ENCODE measurements at places on chromosomes 7 and 10.

- no peak for DNase-seq
These were observed 79.5 kb downstream of the RTKN2 start for GRCh38 chr10:62189131-62189530.

DNA sequence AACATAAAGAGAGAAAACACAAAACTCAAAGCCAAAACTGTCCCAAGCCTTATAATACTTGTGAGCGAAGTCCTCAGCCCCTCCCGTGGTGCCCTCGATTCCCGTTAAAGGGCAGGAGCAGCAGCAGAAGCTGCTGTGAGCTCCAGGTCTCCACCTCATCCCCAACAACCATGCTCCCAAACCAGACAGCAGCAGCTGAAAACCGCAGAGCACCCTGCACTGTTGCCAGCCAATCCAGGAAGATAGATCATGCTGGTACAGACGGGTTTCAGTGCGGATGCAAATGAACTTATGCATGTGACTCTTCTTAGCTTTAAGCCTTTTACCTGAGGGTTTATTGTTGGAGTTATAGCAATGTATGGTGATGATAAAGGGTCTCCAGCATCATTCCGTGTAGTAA is 97.9 kb downstream of the DNAJB6 start:
- DNase-seq = no peak

- DNase-seq = no peak
These were observed 41.9 kb upstream of the OGDHL start for GRCh38 chr10:49803988-49804387.

DNA sequence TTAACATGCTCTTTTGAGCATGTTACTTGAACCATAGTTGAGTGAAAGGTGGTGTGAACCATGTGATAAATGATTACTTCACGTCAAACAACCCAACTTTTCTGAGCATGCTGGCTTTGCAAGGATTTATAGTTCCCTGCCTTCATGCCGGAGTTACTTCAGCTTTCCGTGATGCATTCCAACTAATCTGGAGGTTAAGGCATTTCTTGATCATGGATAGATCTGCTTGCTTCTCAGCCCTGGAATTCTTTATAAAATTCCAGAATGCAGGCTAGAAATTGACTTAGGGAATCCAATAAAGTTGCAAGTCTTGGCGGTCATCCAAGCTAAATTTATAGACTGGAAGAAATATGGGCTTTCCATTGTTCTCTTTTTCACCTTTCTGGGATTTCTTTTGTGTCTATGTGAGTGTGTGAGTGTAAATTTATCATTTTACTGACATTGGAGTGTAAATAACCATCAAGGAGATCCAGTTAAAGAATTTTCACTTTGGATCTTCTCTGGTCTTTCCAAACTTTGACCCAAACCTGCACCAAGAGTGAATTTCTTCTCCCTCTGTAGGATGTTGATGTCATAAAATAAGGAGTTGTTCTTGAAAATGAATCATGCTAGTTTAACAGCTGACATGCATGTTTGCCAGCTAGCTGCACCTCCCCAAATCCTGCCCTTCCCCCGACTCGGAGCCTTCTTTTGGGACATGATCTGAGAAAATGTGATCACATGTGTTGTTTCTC is 289.0 kb downstream of the TWIST1 start:
- no peak for DNase-seq

DNA sequence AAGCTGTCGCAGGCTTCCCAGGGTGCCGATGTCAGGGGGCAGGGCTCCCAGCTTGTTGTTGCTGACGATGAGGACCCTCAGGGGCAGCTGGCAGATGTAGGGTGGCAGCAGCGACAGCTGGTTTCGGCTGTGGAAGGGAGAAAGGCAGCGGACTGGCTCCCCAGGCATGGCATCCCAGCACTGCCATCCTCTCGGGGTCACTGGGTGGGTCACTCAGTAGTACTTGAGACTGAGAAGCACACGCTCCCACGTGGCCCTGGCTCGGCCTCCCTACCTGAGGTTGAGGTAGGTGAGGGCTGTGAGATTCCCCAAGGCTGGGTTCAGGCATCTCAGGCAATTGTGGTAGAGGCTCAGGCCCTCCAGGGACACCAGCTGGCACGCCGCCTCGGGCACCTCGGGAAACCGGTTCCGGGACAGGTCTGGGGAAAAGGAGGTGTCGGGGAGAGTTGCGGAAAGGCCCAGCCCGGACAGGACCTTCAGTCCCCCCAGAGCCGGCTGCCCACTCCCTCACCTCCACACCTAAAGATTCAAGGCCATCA is 3.8 kb downstream of the LRCH4 start:
- DNase-seq = no peak

DNA sequence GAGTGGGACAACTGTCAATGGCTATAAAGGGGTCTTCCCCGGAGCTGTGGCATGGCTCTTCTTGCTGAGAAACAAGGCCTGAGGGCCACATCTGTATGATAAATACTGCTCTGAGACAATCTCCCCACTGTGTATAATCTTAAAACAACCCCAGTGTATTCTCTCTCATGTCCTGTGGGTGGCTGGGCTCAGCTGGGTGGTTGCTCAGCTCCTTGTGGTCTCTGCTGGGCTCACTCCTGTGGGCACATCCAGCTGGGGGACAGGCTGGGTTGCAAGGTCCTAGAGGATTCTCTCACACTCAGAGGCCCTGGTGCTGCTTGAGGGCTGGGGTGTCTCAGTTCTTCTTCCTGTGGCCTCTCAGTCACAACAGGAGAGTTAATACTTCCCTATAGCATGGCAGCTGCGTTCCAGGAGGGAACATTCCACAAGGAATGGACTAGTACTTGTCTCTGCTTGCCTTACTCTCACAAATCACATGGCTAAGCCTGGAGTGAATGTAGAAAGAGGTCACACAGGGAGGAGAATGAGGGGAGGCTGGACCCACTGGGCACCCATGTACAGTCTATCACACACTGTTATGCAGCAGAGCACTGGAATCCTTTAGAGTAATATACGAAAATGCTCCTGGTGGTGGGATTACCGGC is 4.5 kb upstream of the EEPD1 start:
- no peak for DNase-seq

- no peak for DNase-seq
These were observed 76.9 kb downstream of the FAM171A1 start for GRCh38 chr10:15293862-15294842.

- DNase-seq = no peak
These were observed 40.8 kb downstream of the GNA12 start for GRCh38 chr7:2803342-2803692.

- DNase-seq = no peak
These were observed 50.2 kb downstream of the GTF2IRD1 start for GRCh38 chr7:74503943-74504342.

- DNase-seq = no peak
These were observed 208.6 kb upstream of the CCDC6 start for GRCh38 chr10:60114765-60115586.

DNA sequence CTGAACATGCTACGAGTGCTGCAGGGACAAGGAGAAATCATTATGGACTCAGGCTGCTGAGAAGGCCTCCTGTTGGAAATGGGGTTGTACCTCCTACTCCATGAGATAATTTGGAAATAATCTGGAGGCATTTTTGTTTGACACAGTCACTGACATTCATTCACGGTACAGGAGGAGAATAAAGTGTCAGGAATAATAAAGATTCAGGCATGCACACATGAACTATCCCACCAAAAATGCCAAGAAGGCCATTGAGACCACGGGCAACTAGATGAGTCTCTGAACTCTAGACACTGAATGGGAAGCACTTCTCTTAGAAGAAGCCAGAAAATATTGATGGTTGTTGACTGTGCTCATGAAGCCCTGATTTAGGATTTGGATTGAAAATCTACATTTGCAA is 220.9 kb upstream of the HABP2 start:
- no peak for DNase-seq

DNA sequence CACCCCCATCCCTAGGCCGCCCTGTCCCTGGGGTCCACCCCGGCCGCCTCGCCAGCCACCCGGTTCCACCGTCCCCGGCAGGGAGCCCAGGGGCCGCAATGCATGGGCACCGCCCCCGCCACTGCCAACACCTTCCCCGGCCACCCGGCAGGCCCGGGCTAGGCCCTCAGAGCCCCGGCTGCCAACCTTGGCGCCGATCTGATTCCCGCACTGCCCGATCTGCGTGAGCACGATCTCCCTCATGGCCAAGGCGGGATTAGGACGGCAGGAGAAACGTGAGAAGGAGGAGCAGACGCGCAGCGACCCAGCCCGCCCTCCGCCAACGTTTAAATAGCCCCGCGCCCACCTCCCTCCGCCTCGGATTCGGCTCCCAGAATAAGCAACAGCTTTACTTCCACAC is at the start of gene TUBB8:
Gene TUBB8, minus strand, starts transcription at position 301 of the 400 bp plus-strand sequence. Its CDS starts 58 bp downstream, at position 243.
- DNase-seq = no peak

DNA sequence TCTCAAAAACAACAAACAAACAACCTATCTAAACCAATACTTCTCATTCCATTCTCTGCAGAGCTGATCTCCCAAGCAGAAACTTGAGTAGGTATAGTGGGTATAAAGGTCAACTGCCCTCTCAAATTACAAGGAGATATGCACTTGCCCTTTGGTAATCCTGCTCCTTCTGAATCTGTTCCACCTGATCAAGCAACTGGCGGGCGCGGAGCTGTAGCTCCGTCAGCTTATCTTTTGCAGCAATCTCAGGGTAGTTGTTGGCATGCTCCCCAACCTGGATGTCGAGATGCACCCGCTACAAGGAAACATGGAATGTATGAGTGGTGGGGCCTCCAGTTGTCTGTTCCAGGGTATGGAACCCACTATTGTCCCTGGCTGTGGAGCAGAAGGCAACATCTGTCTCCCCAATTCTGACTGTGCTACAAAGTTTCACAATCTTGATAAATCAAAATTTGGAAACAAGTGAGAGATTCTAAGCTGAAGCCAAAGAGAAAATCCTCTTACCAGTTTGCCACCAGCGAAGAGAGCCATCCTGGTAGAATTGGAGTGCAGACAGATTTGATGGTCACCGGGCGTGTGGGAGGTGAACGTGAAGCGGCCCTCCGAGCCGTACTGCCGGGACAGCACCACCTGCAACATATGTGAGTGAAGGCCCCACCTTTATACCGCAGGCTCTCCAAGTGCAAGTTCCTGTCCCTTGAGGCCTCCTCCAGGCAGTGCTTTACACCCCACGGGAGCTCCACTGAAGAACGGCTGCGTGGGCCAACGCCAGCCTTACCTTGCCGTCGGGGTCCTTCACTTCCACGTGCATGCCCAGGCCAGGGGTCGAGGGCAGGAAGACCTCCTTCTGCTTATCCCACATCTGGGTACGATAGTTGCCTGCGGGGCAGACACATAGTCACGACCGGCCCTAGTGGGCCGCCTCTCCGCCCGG is 819 bp downstream of the TMED4 start:
- no peak for DNase-seq

DNA sequence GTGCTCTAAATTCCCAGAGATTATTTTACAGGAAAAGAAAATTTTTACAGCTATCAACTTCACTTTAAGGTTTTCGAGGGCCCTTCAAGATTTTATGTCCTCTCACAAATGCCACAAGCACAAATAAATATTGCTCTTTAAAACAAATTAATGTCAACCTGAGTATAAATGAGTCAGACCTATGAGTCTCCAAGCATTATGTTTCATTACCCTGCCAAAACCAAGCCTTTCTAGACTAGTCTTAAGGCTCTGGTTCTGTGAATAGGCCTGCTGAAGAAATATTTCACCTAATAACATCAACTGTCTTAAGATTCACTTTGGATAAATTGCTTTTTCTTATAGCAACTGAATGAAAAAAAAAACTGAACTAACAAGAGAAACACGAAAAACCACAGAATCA is 153.0 kb downstream of the PDE1C start:
- no peak for DNase-seq

- DNase-seq = no peak
These were observed 36.8 kb downstream of the SLC29A3 start for GRCh38 chr10:71355886-71356285.

- DNase-seq = no peak
These were observed 5.9 kb downstream of the NACAD start for GRCh38 chr7:45082831-45083331.

DNA sequence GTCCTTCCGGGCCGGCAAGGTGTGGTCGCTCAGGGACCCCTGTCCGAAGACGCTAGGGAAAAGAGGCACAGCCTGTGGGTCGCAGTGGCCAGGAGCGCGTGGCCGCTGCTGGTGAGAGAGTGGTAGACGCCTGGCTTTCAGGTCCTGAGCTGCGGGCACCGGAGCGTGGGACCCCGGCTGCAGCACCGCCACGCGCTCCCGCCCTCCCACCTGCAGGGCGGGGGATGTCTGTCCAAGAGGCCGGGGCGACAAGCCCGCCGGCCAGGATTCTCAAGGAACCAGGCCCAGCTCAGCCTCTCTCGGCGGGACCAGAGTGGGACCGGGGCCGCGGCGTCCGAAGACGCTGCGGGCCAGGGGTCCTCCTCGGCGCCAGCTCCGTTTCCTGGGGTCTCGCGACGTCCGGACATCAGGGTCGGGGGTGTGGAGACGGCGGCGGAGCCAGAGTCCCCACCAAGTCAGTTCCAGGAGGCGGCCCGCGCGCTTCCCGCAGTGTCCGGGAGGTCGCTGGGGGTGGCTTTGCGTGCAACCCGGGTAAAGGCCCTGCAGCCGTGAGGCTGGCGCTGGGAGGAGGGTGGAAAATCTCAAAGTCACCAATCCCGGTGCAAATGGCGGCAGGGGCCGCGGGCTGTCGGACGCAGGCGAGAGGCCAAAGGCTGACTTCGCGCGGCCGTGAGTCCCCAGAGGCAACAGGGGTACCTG is 5.5 kb downstream of the ZNF503 start:
- DNase-seq = no peak

DNA sequence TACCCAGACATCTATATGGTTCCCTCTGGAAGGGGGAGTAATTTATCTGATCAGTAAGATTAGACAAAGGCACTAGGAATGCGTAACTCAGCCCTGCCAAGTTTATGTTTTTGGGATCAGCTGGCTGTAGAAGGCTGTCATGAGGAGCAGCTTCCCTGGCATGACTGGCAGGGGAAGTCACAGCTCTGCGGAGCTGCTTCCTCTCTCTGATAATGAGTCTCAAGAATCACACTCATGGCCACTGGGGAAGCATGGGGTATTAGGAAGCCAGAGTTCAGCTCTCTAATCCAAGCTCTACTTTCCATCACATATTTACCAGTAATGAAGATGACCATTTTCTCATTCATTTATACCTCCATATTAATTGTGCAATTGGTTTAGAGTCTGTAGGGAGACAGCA is 758.9 kb downstream of the GRM8 start:
- no peak for DNase-seq

- no peak for DNase-seq
These were observed 104.0 kb downstream of the SRI start for GRCh38 chr7:88115816-88116215.

DNA sequence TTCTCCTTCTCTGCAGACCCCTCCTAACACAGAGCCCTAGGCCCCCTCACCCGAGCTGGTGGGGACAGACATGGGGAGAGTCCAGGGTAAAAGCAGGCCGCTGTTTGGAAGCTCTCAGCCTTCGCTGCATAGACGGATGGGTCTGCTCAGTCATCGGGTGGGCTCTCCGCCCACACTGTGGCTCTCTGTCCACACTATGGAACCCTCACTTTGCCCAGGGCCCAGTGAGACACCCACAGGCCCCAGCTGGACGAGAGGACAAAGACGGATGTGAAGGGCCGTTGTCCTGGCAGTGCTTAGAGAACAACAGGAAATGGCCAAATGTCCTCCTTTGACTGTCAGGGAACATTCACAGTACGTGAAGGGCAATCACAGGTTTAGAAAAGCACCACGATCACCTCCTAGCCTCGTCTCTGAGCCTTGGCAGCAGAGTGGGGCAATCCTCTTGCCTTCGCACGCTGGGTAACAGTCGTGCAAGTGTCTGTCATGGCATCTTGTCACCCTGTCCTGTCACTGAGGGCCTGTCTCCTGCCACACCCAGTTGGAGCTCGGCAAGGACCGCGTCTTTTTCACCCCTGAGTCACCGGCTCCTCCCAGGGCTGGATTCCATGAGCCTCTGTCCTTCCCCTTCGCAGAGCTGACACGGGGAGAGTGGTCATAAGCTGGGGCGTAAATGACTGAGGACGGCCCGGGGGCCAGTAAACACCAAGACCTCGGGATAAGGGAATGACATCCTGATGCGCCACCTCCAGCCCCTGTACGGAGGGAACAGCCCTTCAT is 80.6 kb downstream of the PRKAG2 start:
- no peak for DNase-seq
